Cortex of kidney (tissue), 1 donor: ENCODE measurements at places on chromosomes 13 and 19.

DNA sequence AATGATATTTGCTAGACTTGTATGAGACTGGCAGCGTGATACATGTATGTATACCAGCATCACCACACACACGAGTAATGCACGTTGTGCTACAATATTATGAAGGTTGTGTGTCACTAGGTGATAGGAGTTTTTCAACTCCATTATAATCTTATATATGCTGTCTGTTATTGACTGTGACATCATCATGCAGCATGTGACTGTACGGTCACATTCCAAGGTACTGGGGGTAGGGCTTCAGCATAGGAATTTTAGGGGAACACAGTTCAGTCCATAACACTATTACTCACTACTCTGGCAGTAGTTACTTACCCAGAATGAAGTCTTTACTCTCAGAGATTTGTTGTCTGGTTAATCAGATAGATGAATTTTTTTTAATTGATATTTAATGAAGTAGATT, 91.1 kb downstream of the CDK8 start:
- DNase-seq, result no peak

- no peak for DNase-seq
These were observed 9.6 kb downstream of the CEBPA start for GRCh38 chr19:33292595-33293254.

- DNase-seq, result no peak
These were observed 4.7 kb downstream of the PTBP1 start for GRCh38 chr19:801861-802497.

GRCh38 chr19:7442423-7442822, 46.4 kb downstream of the PEX11G start:
- DNase-seq, result no peak

DNA sequence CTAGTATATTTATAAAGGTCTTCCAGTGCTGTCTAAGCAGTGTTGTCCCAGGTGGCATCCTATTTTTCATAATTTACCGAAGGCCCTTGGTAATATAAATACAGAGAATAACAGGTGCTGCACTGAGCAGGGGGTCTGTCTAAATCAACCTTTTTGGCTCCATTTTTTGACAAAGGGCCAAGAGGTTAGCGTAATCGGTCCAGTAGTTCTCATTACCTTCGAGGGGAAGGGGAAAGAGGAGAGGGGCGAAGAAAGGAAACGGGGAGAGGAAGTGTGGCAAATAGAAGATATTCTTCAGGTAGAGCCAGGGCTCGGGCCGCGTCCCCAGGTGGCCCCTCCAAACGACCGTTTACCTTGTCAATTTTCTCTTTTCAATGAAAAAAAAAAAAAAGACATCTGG, 749 bp upstream of the PAN3 start:
- no peak for DNase-seq

DNA sequence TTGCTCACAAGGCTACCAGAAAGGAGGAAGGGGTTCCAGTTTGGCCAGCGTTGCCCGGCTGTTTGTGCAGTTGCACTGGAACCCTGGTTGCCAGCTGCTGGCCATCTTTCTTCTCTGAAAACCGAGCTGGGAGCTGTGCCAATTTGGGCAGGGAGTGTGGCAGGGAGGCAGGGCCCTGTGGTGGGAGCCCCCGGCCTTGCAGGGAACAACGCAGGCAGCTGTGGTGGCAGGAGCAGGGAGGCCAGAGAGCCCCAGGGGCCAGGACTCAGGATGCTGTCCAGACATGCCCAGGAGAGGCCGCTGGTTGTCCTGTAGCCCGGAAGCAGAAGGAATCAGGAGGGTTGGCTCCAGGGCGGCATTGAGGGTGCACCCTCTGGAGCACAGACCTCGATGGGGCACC, 4.8 kb downstream of the KMT5C start:
- DNase-seq, result no peak

GRCh38 chr13:93529961-93530360, 303.4 kb downstream of the GPC6 start:
- DNase-seq, result no peak

DNA sequence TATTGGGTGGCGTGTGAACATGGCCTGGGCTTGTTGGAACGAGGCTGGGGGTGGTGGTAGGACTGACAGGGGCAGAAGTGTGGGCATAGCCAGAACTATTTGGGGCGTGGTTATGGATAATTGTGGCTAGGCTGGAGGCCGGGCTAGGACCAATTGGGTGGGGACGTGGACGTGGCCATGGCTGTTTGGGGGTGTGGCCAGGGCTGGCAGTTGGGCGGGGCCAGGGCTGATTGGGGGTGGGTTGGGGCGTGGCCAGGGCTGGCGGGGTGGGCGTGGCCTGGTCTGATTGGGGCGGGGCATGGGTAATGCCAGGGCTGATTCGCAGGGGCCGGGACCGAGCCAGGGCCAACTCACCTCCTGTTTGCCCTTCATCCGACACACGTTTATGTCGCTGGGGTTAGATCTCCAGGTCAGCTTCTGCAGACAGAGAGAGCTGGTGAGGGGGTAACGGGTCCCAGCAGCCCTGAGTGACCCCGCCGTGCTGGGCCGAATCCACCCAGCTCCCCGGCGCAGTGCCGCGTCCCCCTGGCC, 2.8 kb downstream of the SEMA6B start:
- no peak for DNase-seq

DNA sequence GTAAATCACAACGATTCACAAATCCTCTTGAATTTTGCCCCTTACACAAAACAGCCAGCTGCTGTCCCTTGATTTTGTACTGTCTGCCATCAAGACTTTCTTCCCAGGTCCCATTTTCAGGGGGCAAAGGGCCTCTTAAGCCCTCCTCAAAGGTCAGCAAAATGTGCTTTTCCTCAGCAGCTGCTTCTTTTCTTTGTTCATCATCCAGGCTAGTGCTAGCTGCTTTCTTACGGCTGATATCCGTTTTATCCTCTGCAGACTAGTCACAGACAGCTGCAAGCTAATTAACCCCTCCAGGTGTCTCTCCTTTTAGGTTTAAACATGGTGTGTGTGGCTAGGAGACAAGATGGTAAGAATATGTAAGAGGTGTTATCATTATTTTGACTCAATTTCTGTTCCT, 90.9 kb downstream of the NALCN start:
- no peak for DNase-seq

DNA sequence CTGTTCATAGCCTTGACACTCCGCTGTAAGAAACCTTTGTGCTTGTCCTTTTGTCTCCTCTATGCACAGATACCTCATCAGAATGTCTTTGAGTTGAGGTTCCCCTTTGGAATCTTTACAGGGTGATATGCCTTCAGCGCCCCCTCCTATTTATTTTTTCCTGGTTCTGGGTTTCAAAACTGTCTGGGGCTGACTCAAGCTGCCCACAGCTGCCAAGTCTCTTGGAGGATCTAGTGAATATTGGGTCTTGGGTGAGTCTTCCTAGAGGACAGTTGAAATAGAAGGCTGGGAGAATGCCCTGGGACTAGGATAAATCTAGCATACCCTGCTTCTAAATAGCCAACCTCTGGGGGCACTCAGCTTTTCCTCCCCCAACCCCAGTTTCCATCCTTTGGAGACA, 930 bp downstream of the ZNF136 start:
- no peak for DNase-seq

DNA sequence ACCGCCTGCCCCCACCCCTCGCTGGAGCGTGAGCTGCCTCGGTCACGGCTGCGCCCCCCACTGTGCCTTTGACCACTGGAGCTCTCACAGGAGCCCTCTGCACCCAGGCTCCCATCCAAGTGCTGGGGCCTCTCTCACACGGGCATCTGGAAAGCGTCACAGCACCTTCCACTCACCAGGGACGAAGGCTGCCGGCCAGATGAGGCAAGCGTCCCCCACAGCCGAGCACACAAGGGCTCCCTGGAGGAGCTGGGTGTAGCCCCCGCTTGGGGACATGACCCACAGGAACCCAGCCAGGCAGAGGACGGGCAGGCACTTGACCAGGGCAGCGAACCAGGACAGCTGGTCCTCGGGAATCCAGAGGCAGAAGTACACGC, 560 bp downstream of the TMEM86B start:
- DNase-seq, result no peak

DNA sequence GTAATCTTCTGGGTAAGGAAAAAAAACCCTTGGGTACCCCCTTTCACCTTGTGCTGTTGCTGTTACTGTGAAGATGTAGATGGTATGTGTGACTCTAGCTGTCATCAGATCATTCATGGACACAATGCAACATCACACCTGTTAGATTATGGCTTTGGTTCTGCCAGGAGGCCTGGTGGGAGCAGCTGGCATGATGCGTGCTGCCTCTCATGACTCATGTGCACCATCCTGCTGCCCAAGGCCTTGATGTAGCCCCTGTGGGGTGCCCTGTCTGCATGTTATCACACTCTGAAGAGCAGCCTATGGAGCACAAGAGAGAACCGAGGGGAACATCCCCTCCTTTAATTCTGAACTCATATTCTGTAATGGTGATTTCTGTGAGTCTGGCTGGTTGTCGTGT, 57.7 kb upstream of the TEX29 start:
- no peak for DNase-seq

- DNase-seq, result no peak
These were observed 45.7 kb upstream of the FLT1 start for GRCh38 chr13:28540612-28541011.

DNA sequence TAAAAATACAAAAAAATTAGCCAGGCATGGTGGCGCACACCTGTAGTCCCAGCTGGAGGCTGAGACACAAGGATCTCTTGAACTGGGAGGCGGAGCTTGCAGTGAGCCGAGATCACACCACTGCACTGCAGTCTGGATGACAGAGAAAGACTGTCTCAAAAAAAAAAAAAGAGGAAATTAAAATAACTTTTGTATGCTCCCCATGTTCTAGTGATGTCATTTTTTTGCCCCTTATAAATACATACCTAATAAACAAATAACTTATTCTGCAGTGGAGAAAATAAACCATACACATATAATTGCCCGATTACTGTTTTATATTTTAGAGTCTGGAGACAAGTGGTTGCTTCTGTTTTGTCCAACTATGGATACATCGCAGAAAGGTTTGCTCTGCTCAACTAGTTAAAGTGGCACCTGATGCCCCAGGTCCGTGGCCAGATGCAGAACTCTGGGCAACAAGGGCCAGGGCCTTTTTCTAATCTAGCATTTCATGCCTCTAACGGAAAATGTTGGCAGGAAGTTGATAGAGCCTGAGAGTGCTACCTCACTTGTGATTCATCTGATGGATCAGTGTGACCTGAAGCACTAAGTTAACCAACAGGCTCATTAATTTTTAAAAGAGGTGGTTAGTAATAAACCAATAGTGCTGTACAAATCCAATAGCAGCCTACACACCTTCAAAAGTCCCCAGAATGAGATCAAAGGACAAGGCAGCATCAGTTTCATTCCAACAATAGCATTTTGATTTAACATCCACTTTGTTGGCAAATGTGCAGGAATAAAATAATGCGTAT, 18.8 kb downstream of the UBE2L5 start:
- DNase-seq, result no peak

- DNase-seq, result no peak
These were observed 49.2 kb downstream of the STOML3 start for GRCh38 chr13:38941353-38941945.

DNA sequence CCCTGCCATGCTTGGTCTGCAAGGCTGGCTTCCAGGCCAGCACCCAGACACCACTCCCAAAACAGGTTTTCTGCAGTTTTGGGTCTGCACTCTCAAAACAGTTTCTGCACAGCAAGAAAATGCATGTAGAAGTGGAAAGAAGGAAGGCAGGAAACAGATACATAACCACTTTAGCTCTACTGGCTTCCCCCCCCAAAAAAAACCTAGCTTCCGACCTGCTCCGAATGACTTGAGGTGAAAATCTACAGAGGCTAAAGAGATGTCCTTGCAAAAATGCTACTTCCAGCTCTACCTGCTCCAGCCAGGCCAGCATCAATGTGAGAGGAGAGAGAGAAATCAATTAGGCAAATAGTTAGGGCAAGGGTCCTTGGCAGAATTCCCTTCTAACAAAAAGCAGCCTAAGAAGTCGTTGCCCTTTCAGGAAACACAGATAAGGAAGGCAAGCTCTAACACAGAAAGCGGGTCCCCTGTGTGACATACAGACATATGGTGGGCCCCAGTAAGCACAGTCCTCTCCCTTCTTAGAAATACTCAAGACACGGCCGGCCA, 3.4 kb downstream of the C19orf12 start:
- DNase-seq, result no peak

GRCh38 chr19:17210296-17210695, 4.9 kb upstream of the USE1 start:
- no peak for DNase-seq

GRCh38 chr19:10600149-10600548, 13.0 kb upstream of the AP1M2 start:
- DNase-seq, result no peak

GRCh38 chr13:80131204-80131603, 209.7 kb downstream of the SPRY2 start:
- DNase-seq, result no peak

GRCh38 chr13:72561791-72562190, 165.6 kb downstream of the MZT1 start:
- DNase-seq, result no peak

- no peak for DNase-seq
These were observed 13.6 kb downstream of the LCP1 start for GRCh38 chr13:46168341-46168740.

GRCh38 chr19:39403331-39404312, 3.0 kb upstream of the ZFP36 start:
- no peak for DNase-seq

DNA sequence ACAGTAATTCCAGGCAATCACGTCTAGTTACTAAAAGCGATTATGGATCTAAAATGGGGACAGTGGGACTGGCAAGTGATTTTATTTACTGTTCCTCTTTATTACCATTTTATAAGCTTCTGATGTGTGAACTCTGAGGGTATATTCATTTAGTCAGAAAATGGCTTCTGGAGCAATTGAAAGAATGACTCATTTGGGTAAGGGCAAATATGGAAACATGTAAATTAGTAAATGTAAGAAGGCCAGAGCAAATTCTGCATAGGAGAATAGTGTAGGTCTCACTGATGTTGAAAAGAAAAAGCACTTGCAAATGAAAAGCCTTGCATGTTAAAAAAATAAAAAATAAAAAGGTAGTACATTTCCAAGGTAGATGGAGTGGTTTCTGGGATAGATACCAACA, 262.2 kb downstream of the KLF5 start:
- no peak for DNase-seq

- DNase-seq, result no peak
These were observed 103.1 kb downstream of the TRPC4 start for GRCh38 chr13:37766502-37766901.

DNA sequence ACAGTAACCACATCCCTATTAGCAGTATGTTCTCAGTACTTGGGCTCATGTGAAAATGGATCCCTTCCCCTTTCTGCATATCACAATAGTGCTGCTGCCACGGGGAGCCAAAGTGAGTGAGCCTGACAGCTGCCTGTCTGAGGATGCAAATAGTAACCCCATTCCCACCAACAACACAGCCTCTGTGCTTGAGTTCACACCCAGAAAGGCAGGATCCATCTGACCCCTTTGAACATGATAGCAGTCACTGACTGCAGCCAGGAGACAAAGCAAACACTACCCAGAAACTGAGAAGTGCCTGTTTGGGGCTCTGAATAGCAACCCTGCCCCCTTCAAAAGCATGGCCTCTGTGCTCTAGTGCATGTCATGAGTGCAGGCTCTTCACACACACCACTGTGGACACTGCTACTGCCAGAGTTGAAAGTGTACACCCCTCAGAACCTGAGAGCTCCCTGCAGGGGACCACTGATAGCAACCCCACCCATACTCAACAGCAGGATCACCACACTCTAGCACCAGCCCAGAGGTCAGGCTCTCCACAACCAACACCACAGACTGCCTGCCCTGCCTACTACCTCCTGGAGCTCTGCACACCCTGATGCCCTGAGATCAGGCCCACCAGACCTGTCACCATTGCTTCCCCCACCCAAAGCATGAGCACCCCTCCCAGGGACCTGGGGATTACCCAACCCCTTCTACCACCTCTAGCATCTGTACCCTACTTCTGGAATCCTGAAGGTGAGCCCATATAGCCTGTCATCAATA, 1563.5 kb upstream of the PRR20A start:
- no peak for DNase-seq

GRCh38 chr19:34667349-34668076, 9.4 kb downstream of the SCGB2B2 start:
- no peak for DNase-seq
